Hematopoietic multipotent progenitor cell treated with erythropoietin and hydrocortisone succinate and interleukin-3 and kit ligand, for 15 days (in vitro differentiated cells): ENCODE measurements at places on chromosomes 3 and 15.

- no peak for DNase-seq
Observed at GRCh38 chr15:70212963-70213315, 115.2 kb upstream of the TLE3 start.

- no peak for DNase-seq
Observed at GRCh38 chr3:12192655-12193484, 34.2 kb upstream of the TIMP4 start.

- peak; percentile 3 for DNase-seq
Observed at GRCh38 chr3:161851941-161852566, 355.4 kb downstream of the OTOL1 start.

DNA sequence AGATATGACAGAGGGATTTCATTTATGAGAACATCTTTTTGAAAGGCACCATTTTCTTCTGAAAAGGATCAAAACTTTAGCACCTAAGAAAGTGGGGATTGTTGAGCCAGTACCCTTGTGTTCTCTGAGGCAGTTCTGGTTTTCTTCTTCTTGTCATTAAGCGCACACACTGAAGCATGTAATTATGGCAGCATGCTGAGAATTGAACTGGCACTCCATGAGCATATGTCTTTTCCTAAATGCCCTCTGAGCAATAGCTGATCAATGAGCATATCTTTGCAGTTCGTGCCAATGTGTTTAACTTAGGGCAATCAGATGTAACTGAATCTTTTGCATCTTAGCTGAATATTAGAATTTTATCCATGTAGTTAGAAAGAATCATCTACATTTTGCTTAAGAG lies 53.9 kb upstream of the VGLL3 start:
- DNase-seq = no peak

- DNase-seq = no peak
Observed at GRCh38 chr15:48332642-48333034, 1.4 kb downstream of the DUT start.

GRCh38 chr3:126320517-126321293 lies 36.5 kb downstream of the KLF15 start:
- DNase-seq = no peak

- peak; percentile 14 for DNase-seq
Observed at GRCh38 chr3:9870978-9871377, 9.1 kb downstream of the CIDEC start.

DNA sequence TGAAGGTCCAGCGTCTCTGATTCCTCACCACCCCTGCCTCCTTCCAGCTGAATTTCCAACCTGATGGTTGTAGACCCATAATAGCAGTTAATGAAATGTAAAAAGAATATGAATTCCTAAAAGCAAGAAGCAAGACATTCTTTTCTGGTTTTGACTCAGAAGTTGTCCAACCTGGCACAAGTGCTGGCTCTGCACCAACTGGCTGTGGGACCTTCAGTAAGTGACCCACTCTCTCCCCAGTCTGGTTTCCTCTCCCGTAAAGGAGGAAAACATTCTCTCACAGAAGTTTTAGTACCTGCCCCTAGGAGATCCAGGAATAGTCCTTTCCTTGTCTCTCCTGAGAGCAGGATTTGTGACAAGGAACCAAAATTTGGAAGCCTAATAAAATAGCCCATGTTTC lies 236.9 kb upstream of the TRIM42 start:
- DNase-seq = no peak

- DNase-seq = no peak
Observed at GRCh38 chr15:86691091-86691663, 611.5 kb downstream of the AGBL1 start.
